Activated CD4-positive, alpha-beta T cell treated with anti-CD3 and anti-CD28 coated beads, Interleukin-2, amount 10 ng/mL, durations not matched to agents 24 days and 14 days (primary cell): ENCODE measurements at places on chromosomes 12 and 14.
A peak's percentile ranks its signal among the peaks of the same experiment; 100 is the strongest.

GRCh38 chr14:72559202-72559601, 334.7 kb downstream of the DPF3 start:
- no peak for DNase-seq

- no peak for DNase-seq
These were observed 453.0 kb upstream of the MIS18BP1 start for GRCh38 chr14:45705940-45706534.

GRCh38 chr12:31234053-31234840, 91.7 kb downstream of the SINHCAF start:
- no peak for DNase-seq

- no peak for DNase-seq
These were observed 54.5 kb upstream of the ALG10 start for GRCh38 chr12:33967760-33968159.

GRCh38 chr12:13444076-13444475, 247.6 kb downstream of the EMP1 start:
- DNase-seq: peak; percentile 11

DNA sequence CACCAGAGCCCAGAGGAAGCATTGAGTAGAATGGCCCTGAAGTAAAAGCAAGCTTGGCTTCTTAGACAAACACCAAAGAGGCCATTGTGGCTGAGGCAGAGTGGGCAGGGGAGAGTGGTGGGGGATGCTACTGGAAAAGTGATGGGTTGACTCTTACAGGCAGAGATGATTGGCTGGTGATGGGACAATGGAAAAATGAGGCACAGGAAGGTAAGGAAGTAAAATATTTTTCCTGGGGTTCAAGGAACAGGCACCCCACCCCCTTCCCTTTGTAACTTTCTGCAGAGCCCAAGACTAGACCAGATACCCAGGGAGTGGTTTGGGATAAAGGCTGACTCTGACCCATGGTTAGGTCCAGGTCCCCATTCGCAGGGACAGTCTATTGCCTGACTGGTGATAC, 34.9 kb upstream of the COL2A1 start:
- DNase-seq: no peak

DNA sequence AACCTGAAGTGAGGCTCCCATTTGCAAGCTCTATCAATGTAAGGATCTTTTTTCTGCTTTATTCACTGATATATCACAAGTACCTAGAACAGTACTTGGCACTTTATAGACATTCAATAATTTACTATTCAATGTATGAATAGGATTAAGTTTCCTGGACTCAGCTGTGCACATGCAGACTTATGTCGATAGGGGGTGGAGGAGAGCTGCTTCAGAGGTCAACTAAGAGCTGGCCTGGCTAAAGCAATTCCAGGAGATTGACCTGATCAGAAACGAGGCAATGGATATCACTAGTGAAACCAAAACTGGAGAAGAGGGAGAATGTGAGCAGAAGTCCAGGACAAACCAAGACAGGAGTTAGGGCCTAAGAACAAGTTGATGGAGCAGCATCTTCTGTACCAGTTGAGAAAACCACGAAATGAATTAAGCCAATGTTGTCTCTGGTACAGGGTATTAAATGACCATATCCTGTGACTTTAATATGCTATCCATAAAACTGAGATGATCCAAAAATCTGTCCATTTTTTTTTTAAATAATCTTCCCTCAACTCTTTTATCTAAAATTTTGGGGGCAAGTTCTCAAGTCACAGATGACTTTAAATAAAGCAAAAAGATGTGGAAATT, 169.2 kb downstream of the PIK3C2G start:
- DNase-seq: no peak

GRCh38 chr14:21136024-21136423, 19.8 kb downstream of the OR5AU1 start:
- DNase-seq: no peak

GRCh38 chr14:37585101-37585511, 9.9 kb downstream of the FOXA1 start:
- DNase-seq: no peak

DNA sequence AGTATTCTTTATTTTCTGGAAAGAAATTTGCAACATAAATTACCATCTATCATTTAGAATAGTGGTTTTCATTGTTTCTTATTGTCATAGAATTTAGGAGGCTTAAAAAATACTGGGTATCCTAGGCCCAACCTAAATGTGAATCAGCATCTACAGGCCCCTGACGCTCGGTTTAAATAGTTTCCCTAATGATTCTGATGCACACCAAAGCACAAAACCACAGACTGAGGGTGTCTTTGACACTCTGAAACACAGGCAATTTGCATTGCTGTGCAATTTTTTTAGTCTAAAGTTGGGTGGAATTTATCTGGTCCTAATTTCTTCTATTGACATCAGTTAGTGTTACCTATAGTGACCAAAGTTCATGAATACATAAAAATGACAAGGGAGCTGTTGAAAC, 87.6 kb upstream of the SSTR1 start:
- DNase-seq: no peak

DNA sequence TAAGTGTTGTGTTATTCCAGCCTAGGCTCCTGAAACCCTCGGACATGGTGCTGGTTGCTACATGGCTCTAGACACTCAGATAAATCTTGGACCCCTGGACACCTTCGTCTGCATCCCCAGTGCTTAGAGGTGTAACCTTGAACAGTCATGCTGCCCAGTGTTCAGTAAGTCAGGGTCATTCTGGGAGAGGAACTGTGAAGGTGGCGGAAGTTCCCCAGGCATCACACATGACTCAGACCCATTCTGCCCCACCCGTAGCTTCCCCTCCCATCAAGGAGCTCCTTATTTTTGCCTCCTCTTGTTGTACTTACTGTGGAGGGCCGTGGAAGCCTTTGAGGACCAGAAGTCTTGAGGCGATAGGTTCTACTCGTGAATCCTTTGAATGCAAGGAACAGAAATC, 18.1 kb upstream of the SSPN start:
- no peak for DNase-seq

GRCh38 chr12:115010324-115010995, 326.5 kb upstream of the TBX3 start:
- DNase-seq: no peak

GRCh38 chr12:94622475-94622874, 27.9 kb downstream of the TMCC3 start:
- DNase-seq: no peak

- DNase-seq: no peak
These were observed 1.3 kb downstream of the ASCL1 start for GRCh38 chr12:102958830-102959176.

DNA sequence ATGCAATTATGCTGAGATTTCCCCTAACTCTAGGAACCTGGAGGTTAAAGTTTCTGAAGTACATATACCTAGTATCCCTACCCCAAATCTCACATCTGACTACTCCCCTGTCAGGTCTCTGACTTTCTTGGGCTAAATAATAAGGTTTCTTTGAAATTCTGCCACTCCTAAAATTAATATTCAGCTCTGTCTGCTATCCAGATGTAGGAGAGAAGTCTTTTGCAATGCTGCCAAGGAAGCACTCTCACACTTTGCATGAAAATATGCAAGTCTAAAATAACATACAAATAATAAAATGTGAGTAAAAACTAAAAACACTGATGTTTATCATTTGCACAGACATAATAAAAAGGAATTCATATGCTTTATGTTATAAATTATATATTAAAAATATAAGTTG, 196.9 kb upstream of the LRFN5 start:
- DNase-seq: no peak

DNA sequence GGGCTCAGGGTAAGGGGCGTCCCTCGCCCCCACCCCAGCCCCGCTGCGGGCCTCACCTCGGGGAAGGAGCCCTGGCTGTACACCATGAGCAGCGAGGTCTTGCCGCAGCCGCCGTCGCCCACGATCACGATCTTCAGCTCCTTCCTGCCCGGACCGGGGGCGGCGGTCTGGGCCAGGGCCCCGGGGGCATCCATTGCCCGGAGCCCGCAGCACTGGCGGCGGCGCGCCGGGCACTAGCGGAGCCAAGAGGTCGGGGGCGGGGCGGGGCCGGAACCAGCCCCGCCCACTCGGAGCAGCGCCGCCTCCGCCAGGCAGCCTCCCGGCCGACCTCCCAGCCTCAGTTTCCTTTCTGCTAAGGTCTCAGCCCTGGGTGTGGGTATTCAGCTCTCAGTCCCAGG, at the start of gene RHOF:
Gene RHOF (minus strand): TSS at position 249 of the 398 bp plus-strand sequence. CDS start 55 bp downstream, at position 194.
- no peak for DNase-seq

GRCh38 chr12:57941165-57941894, at the start of gene ATP23:
Gene ATP23 (plus strand): TSS chr12:57941567. CDS start chr12:57941702, 135 bp downstream.
- peak; percentile 97 for DNase-seq

DNA sequence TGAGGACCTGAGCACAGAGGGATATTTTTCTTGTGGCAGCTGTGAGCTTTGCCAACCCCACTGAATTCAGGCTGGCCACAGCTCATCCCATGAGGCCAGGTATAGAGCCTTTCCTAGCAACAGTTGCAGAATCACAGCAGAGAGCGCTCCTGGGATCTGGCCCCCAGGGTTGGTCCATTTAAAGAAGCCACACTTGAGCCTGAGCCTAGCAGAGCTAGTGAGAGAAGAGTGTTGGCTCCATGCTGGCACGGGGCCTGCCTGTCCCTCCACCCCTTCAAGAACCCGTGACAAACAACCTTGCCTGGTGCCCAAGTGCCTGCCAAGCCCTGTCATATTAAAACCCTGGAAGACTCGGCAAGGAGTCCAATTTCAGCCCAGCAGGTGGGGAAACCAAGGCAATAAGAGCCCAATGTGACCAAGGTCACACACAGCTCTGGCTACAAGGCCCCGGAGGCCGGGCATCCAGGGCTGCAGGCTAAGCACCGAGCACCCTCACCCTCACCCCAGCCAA, 91.6 kb downstream of the LRRC74A start:
- no peak for DNase-seq

DNA sequence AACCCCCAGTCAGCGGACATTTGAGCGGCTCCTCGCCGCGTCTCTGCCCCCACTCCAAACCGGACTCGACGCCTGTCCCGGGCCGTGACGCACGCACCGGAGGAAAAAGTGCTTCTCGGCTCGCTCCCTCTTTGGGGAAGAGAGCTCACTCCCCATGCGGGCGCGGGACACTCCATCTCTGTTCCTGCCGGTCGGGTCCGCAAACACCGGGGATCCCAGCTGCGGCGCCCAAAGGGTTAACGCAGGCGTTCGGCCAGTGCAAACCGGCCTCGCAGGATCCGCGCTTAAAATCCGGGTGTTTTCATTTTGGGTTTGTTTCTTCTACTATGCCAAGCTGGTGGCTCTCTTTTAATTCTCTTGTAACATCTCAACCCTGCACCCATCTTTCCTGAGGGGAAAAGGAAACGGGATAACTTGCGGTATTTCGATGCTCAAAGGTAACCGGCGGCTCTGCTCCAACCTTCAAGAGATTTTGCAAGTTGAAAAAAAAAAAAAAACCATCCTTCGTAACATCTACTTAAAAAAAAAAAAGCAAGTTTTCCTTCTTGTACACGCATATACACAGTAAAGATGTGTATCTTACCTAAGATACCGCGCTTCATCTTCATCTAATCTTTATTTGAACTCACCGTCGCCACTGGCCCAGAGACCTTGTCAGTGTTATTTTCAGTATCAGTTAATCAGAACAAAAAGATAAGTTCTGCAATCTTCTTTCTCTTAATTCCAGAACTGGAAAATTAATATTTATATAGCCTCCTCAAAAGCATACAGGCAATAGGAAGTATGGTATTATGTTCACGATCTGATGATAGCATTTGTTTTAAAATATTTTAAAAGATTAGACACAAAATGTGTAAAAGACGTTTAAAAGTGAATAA, 1.6 kb upstream of the ATP2B1 start:
- no peak for DNase-seq

DNA sequence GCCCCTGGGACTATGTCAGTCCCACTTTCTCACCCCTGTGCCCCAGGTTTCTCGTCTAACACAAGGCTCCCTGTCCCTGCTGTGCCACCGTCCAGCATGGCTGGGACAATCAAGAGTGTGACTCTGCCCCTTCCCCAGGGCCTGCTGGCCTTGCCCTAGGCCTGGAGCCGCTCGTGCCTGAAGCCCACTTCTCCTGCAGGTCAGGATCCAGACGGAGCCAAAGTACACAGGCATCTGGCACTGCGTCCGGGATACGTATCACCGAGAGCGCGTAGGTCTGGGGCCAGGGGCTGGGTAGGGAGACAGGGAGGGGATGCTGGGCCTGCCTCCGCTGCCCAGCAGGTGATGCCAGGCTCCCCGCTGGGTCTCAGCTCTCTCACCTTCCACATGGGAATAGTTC, 2.8 kb downstream of the SLC25A47 start:
- no peak for DNase-seq

DNA sequence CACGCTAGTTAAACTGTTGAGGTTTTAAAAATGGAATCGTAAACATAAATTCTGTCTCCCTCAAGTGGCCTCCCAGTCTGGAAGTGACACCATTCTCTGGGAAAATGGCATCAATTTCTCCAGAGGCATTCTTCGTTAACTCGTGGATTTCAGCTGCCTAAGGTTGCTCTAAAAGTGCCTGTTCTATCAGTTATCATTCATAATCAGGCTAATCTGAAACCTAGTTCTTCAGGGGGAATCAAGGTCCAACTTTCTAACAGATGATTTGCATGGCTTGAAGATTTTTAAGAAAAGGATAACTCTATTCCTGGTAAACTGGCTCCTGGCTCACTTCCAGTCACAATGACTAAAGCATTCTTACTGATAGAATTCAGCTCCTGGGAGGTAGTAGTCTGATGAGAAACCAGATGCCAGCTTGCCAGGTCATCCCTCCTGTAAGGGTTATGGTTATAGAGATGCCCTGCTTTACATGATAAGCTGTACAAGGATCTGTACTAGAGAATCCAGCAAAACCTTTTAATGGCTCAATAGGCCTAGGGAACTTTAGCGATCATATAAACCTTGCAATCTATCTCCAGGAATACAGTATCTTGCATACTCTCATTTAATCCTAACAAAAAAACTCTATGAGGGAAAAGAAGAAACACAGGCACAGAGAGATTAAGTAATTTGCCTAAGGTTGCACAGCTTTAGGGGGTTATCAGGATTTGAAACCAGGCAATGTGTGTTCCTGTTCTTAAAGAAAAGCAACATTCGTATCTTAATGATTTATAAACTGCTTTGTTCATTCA, 1.5 kb downstream of the L3HYPDH start:
- DNase-seq: no peak

GRCh38 chr12:106114447-106115068, 24.2 kb downstream of the NUAK1 start:
- DNase-seq: no peak

GRCh38 chr12:52147367-52147963, 44.3 kb downstream of the KRT80 start:
- no peak for DNase-seq

DNA sequence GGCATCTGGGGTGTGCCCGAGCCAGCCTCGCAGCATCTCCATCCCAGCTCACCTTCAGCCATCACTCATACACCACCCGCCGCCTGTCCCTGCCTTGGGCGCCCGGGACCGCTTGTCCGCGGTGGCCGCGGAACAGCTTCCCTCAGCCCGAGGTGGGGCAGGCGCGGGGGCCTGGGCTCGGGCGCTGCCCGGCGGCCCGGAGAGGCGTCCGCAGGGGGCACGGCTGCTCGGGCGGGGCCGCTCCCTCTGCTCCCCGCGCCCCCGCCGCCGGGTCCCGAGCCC, 430 bp downstream of the SLC41A2 start:
- peak; percentile 78 for DNase-seq

- DNase-seq: no peak
These were observed 6.3 kb upstream of the NRIP2 start for GRCh38 chr12:2841056-2841650.

GRCh38 chr12:64796205-64796845, 28.1 kb upstream of the TBC1D30 start:
- peak; percentile 89 for DNase-seq
